ENCODE measurements at places on chromosomes 5 and 9.
A peak's percentile ranks its signal among the peaks of the same experiment; 100 is the strongest.

DNA sequence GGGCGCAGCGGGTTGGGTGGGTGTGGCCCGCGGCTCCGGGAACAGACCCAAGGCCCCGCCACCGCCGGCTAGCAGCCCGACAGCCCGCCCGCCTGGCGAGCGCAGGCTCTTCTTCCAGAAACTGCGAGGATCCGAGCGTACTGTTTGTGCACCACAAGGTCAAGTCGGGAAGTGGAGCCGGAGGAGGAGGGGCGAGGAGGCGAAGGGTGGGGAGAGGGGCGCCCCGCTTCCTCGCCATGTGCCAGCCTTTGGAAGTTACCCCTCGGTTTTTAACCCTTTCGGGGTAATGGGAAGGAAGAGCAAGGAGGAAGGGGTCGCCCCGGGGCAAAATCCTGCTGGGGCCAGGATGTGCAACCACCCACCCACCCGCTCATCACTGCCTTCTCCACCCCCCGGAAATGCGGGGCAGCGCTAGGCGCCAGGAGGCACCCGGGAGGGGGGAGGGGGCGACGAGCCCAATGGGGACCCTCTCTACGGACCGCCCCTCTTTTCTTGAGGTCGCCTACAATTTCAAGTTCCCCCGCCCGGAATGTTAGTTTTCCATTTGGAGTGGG is 1.1 kb upstream of the JADE2 start:
- DNase-seq = peak; percentile 74

DNA sequence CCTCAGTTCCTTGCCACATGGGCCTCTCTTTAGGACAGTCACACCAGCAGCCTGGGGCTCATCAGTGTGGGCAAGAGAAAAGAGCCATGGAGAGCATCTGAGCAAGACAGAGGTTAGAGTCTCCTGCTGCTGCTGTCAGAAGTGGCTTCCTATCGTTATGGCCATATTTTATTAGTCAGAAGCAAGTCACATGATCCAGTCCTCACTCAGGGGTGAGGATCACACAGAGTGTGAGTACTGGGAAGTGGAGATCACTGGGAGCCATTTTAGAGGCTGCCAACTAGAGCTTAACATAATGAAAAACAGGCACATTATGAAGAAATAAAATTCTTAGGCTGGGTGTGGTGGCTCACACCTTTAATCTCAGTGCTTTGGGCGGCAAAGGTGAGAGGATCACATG is 62.0 kb downstream of the DIRAS2 start:
- no peak for DNase-seq

- DNase-seq = no peak
Observed at GRCh38 chr9:135976944-135977343, 15.8 kb upstream of the UBAC1 start.

DNA sequence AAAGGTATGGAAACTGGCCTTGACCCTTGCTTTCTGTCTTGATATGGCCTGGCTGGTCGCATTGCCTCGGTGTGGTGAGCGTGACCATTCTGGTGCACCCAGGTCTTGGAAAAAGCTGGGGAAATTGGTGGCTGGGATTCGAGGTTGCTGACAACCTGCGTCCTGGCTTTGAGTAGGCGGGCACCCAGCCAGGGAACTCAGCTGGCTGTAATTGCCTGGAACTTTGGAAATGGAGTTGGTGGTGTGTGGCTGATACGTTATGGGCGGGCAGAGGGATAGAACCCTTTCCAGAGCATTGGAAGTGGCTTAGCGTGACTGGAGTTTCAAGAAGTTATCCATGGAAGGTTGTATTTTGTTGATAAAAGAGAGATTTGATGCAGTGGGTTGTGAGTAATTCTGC is 35.2 kb downstream of the KCNMB1 start:
- DNase-seq = no peak

Measured in EH (cell line).